ENCODE measurements at places on chromosomes 13 and 19.

DNA sequence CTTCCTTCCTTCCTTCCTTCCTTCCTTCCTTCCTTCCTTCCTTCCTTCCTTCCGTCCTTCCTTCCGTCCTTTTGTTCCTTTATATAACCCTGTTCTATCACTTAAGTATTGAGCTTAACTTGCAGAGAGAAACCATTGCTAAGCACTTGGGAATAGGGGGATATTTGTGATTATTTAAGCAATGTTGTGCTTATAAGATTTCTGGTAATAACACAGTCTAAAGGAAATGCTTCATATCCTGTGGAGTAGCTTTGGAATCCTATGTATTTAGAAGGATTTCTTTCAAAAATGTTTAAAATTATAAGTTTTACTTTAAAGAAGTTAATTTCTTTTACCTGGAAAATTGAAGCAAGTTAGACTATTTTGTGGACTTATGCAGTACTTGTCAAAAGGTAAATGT lies 209.8 kb downstream of the PCCA start:
- no peak for DNase-seq

- DNase-seq: no peak
These were observed 122.7 kb downstream of the CYSLTR2 start for GRCh38 chr13:48776401-48776800.

GRCh38 chr19:33132021-33132420 lies at the start of gene WDR88:
Gene WDR88, plus strand, starts transcription at chr19:33132114. Its CDS starts 56 bp downstream, at chr19:33132170.
- DNase-seq: no peak

- no peak for DNase-seq
These were observed 7.4 kb downstream of the FCGBP start for GRCh38 chr19:39927076-39927475.

DNA sequence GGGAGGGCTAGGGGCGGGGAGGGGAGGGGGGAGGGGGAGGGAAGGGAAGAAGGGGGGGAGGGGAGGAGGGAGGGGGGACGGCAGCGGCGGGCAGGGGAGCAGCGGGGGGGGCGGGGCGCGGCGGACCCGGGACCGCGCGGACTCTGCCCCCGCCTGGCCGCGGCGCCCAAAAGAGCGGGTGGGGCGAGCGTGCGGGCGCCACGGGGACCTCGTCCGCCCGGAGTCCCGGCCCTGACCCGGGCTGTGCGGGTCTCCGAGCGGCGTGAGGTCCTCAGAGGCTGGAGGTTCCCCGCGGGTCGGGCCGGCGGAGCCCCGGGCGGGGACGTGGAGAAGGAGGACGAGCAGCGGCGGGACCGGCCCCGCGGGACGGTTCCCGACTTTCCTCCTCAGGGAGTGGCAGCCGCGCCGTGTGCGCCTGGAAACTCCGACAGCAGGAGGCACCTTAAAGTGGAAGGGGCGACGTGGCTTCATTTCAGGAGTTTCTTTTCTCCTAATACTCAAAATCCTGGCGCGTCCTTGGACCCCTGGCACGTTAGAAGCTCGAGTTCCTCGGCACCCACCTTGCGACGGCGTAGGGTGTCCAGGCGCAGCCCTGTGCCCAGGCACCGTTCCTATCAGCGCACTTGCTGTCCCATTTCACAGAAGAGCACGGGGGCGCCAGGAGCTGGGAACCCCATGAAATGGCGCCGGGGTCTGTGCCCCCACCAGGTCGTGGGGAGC lies 518 bp upstream of the PLPP2 start:
- no peak for DNase-seq

DNA sequence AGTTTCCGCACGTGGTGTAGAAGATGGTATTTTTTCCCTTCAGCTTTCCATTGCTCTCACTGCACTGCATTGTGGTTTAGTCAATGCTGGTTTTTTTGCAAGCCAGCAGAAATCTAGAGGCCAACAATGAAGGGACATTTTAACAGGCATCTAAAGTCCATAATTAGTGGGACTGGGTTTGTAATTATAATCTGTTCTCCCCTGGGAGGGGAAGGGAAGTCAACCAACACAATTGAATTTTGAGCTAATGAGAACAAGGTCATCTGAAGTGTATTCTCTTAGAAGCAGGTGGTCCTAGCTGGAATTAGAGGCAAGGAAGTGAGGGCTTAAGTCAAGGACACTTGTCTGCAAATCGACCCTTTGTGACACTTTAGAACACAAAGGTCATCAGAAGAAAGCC lies 156.4 kb downstream of the MYO16 start:
- no peak for DNase-seq

DNA sequence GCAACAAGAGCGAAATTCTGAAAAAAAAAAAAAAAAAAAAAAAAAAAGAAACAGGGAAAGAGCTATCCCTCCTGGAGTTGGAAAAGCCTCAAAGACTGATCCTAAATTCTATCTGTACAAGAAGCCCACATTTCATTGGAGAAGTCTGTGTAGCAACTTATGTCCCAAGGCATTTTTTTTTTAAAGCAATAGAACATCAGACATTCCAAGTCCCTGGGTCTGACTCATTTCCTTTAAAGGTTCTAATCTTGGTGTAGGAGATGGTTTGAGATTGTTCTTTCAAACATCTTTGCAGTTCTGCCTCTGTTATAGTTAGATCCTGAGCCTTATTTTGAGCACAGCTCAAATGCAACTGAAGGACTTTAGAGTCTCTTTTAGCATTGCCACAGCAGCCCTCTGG lies 706.5 kb upstream of the MIR17HG start:
- DNase-seq: no peak

DNA sequence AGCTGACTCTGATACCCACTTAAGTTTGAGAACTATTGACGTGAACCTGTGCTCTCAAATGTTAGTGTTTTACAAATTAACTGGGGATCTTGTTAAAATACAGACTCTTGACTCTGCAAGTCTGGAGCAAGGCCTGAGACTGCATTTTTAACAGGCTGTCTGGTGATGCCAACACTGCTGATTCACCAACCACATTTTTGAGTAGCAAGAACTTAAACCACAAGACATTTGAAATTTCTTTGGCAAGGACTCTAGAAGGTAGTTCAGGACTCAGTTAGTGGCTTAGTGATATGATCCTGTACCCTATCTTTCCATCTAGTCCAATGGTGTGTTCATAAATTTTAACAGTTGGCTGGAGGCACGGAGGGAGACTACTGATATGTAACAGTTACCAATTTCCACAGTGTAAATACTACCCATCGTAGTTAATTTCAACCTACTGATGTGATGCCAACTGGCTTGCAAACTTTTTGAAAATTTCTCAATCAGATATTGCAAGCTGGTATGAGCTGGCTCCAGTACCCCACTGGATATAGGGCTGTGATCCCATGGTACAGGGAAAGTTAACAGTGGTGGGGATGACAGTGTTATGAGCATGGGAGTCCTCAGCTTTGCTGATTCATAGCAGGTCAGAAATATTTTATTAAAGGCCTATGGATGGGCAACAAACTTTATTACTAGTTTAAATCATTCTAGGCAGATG lies 255.1 kb downstream of the TBC1D4 start:
- DNase-seq: no peak

DNA sequence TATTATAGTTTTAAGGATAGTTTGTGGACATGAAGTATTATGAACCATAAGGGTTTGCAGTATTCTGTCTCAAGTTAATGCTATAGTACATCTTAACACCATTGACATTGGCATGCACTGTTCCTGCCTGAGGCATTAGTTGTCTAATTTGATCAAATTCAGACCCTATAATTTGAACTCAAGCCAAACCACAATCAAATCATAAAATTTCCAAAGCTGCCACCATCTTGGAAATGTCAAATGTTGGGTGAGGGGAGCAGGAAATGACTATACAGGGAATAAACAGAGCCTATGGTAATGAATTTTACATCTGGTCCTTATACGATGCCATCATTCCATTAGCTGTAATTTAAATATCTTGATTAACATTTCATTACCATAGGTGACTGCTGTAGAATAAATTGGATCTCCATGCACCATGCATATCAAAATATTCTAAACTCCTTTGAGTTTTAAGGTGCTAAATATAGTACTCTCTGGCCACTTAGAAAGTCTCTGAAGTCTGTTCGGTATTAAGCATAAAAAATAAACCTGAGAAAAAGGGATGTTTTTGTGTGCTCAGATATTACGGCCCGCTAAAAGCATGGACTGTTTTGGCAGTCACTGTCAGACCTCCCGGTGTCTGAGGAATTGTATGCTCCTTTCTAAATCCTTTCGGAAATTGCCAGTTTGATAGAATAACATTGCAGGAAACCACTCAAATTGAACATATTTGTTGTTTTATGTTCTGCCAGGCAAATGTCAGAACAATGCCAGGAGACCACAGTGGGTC lies 257.7 kb downstream of the SPRY2 start:
- no peak for DNase-seq

All from effector CD8-positive, alpha-beta T cell (primary cell).